ENCODE measurements at places on chromosomes 3 and 15.
A peak's percentile ranks its signal among the peaks of the same experiment; 100 is the strongest.

DNA sequence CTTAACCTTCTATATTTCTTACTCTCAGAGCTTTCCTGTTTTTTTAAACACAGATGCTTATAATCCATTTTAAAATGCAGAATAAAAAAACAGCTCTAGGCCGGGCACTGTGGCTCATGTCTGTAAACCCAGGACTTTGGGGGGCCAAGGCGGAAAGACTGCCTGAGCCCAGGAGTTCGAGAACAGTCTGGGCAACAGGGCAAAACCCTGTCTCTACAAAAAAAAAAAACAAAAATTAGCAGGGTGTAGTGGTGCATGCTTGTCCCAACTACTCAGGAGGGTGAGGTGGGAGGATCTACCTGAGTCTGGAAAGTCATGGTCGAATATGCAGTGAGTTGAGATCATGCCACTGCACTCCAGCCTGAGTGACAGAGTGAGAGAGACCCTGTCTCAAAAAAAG, 15.5 kb downstream of the SMARCC1 start:
- DNase-seq = no peak

- DNase-seq = no peak
Observed at GRCh38 chr3:106797461-106797860, 579.8 kb upstream of the CCDC54 start.

DNA sequence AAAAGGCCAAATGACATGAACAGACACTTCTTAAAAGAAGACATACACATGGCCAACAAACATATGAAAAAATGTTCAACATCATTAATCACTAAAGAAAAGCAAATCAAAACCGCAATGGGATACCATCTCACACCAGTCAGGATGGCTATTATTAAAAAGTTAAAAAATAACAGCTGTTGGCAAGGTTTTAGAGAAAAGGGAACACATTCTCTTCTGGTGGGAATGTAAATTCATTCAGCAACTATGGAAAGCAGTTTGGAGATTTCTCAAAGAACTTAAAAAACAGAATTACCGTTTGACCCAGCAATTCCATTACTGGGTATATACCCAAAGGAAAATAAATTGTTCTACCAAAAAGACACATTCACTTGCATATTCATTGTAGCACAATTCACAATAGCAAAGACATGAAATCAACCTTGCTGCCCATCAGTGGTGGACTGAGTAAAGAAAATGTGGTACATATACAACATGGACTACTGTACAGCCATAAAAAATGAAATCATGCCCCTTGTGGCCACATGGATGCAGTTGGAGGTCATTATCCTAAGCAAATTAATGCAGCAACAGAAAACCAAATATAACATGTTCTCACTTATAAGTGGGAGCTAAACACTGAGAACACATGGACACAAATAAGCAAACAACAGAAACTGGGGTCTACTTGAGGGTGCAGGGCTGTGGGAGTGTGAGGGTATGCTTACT, 190.7 kb upstream of the MCTP2 start:
- DNase-seq = no peak

DNA sequence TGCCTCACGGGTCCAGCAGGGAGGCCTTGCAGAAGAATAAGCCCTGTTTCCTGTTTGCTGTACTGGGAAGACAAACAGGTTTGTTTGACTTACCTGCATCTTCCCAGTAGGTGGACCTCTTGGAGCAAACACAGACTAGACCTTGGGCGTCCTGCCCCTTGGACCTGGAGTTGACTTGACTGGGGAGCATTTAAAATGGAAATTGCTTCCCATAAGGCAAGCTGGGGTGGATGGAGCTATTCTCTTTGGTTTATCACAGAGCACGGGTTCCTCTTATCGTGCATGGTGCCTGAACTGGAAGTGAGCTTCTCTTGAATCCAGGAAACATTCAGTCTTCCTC, 151.4 kb downstream of the RPLP1 start:
- peak; percentile 19 for DNase-seq

DNA sequence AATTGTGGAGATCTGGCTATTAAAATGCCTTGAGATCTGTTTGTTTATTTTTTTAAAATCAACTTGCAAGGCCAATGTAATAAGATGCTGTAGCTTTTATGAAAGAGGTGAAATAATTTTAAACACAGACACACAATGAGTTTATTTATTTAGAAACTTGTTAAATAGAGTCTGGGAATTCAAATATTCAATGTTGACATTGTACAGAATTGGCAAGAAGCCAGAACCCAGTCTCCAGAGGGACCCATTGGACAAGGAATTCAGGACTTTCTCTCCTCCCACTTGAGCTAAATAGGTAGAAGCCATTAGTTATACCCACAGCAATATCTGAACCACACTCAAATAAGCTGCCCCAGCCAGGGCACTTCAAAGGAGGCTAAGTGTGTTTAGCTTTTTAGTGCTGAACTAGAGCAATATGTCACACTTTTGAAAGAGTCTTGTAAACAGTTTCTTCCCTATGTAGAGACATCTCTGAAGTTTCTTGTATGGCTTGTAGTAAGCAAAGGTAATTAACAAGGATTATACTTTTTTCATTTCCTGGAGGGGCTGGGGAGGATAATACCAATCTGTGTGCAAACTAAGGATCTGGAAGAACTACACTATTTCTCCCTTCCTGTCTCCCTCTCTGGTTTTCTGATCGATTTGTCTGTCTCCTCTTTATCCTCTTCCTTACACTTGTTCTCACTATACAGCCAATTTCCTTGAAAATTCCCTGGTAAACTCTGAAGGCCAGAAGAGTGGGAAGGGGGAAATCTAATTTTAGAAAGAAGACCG, 6.0 kb downstream of the MECOM start:
- DNase-seq = no peak

- DNase-seq = no peak
Observed at GRCh38 chr15:73244333-73244732, 124.4 kb downstream of the HCN4 start.

- DNase-seq = no peak
Observed at GRCh38 chr3:156388497-156389448, 166.1 kb downstream of the SSR3 start.

- DNase-seq = no peak
Observed at GRCh38 chr3:171636666-171637065, 173.6 kb downstream of the PLD1 start.

DNA sequence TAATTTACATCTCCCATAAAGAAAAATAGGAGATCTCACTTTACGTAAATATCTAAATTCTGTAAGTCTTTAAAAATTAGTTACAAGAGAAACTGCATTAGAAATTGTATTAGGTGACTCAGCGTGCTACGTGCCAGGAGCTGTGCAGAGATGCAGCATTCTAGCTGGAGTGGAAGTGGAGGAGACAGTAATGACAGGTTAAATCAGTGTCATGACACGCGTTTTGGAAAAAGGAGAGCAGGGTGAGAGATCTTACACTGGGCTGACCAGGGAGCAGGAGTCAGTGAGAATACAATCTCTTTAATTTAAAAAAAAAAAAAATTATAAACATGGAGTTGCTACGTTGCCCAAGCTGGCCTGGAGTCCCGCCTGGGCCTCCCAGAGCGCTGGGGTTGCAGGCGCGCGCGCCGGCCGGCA, 635 bp downstream of the TUBGCP5 start:
- DNase-seq = no peak

DNA sequence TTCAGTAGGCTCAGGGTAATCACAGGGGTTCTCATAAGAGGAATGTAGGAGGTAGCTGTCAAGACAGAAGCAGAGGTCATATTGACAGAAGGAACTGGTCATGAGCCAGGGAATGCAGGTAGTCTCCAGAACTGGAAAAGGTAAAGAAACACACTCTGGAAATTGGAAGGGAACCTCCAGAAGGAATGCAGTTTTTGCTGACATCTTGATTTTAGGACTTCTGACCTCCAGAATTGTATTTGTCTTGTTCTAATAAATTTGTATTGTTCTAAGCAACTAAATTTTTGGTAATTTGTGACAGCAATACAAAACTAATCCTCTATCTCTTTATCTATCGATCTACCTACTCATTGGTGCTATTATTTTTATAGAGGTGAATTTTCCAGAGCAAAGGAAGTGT, 49.2 kb downstream of the OTOL1 start:
- no peak for DNase-seq

- DNase-seq = peak; percentile 62
Observed at GRCh38 chr3:114144909-114145688, 33.8 kb downstream of the DRD3 start.

DNA sequence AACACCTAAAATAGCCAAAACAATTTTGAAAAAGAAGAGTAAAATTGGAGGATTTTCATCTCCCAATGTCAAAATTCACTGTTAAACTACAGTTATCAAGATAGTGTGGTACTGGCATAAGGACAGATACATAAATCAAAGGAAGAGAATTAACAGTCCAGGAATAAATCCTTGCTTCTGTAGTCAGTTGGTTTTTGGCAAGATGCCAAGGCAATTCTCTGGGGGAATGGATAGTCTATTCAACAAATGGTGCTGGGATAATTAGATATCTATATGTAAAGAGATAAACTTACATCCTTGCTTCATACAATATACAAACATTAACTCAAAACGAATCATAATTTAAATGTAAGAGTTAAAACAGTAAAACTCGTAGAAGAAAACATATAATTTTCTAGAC, 57.9 kb upstream of the SELENOK start:
- DNase-seq = no peak

GRCh38 chr15:101481917-101482525, 7.5 kb downstream of the PCSK6 start:
- DNase-seq = no peak

DNA sequence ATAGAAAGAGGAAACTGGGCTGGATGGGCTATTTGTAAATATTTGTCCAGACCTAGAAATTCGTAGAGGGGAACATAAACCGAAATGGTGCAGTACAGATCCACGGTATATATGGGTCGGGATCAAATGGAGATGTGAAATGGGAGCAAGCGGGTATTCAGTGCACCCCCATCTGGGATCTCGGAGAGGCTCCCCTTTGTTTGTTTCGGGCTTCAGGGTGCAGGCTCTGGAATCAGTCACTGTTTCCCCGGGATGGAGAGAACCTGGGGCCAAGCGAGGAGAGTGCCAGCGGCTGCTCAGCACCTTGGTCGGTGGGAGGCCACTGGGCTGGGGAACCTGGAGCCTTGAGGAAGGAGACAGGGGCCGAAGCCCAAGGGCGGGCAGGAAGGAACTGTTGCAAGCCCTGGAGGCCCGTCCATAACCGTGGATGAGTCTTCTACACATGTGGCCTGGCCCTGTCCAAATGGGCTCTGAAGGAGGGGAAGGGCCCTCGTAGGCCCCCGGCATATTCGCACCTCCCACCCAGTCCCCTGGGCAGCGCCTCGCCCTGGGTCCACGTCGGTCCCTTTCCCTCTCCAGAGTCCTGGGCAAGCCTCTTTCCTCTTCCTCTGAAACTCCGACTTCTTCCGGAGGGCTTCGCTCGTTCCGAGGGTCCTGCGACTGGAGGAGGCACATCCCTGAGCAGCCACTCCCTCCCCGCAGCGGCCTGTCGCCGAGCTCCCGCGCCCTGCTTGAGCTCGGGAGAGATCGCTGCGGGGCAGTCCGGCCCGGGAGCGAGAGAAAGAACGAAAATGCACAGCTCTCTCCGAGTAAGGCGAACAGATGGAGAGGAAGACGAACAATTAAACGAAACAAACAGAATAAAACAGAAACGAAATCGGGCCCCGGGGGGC, 3.0 kb downstream of the ISL2 start:
- peak; percentile 30 for DNase-seq

- DNase-seq = no peak
Observed at GRCh38 chr3:105145511-105145910, 221.2 kb upstream of the ALCAM start.

DNA sequence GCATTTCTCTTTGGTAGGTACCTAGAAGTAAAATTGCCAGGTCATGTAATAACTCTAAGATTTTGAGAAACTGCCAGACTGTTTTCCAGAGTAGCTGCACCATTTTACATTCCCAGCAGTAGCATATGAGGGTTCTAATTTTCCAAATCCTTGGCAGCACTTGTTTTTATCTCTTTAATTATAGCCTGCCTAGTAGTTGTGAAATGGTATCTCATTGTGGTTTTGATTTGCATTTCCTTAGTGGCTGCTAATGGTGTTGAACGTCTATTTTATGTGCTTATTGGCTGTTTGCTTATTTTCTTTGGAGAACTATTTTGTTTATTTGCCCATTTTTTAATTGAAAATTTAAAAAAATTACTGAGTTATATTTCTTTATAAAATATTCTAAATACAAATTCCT, 117.9 kb downstream of the TCF12 start:
- DNase-seq = no peak

DNA sequence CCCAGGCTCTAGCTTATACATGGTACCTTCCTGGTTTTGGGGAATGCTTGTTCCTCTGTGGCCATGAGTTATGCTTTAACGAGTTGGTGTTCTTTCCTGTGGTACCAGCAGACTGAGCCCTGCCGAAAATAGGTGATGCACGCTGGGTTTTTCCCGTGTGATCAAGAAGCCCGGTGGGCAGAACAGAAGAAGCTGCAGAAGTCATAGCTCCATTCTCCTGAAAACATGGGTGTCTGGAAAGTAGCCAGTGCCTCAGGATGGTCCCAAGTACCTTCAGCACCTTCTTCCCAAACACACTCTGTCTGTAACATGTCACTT, 25.2 kb downstream of the MAPKBP1 start:
- DNase-seq = no peak

GRCh38 chr15:90496791-90497190, 32.9 kb upstream of the CRTC3 start:
- DNase-seq = no peak

DNA sequence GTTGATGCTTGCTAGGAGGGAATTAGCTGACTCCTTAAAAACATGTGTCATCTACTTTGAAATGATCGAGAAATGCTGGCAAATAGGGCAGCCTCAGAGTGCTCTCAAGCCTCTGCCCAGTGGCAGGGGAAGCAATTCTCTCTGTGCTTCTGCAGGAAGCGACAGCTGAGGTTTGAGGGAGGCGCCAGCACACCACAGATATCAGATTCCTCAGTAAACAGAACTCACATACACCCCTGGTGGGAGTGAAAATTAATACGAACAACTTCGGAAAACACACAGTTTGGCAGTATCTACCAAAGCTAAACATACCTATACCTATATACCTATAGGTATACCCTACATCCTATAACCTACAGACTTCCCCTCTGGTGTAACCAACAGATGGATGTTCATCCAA, 61.3 kb downstream of the NSMCE3 start:
- DNase-seq = peak; percentile 35

DNA sequence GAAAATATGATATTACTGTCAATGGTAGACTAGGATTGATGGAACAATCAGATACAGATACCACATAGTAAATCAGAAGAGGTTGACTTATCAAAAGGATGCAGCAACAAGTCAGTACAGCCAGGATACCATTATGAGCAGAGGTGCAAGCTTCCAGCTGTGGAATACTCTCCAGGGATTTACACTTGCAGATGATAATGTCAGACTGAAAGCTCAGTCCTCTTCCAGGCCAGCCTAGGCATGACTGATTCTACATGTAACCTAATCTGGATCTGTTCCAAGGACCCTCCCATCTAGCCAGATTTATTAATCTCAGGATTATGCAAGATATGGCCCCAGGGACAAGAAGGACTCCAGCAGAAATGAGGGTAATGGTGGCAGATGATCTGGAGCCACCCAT, 8.2 kb downstream of the FILIP1L start:
- DNase-seq = no peak

GRCh38 chr3:12149029-12149428, 9.7 kb downstream of the TIMP4 start:
- no peak for DNase-seq

- peak; percentile 77 for DNase-seq
Observed at GRCh38 chr3:152193673-152194267, 75.0 kb upstream of the MBNL1 start.

GRCh38 chr3:180335050-180335449, 266.9 kb upstream of the TTC14 start:
- DNase-seq = no peak
